ENCODE measurements at places on chromosomes 11 and 22.

DNA sequence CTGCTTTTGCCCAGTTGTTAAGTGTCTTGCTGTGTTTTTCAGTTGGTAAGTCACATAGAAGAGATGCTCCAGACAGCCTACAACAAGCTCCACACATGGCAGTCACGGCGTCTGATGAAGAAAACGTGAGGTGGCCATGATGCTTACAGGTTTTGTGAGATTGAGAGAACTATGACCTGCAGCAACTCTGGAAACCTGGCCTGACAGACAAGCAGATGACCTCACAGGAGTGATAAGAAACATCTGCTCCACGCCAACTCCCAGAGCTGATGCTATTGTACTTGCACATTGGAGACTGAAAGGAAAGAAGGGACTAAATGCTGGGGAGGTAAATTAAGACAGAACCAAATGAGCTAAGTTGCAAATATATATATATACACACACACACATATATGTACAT lies 28.6 kb upstream of the LDHA start:
- no peak for DNase-seq

DNA sequence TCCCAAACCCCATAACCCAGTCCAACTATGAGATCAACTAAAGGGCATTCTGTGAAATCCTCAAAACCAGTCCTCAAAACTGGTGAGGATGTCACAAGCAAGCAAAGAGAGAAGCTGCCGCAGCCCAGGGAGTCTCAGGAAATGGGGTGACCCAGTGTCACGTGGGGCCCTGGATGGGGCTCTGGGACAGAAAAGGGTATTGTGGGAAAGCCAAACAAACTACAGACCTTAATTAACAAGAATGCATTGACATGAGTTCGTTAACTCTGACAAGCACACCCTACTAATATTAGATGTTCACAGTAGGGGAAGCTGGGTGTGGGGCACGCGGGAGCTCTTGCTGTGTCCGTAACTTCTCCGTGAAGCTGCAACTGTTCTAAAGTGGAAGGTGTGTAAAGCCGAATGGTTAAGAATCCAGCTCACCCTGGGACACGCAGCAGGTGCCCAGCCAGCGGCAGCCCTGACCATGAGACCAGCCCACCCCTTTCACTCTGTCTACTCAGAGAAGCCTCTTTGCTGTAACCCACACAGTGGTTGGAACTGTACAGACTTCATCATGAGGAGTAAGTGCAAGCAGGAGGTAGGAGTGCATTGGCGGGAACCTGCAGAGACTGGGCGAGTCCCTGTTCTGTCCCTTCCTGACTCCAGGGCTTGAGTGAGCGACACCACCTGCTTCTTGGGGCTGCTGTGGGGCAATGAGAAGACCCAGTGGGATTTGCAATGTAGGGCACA lies 17.9 kb downstream of the LINC01488 start:
- no peak for DNase-seq

GRCh38 chr22:38034884-38035529 lies 22.2 kb upstream of the PICK1 start:
- DNase-seq, result no peak

DNA sequence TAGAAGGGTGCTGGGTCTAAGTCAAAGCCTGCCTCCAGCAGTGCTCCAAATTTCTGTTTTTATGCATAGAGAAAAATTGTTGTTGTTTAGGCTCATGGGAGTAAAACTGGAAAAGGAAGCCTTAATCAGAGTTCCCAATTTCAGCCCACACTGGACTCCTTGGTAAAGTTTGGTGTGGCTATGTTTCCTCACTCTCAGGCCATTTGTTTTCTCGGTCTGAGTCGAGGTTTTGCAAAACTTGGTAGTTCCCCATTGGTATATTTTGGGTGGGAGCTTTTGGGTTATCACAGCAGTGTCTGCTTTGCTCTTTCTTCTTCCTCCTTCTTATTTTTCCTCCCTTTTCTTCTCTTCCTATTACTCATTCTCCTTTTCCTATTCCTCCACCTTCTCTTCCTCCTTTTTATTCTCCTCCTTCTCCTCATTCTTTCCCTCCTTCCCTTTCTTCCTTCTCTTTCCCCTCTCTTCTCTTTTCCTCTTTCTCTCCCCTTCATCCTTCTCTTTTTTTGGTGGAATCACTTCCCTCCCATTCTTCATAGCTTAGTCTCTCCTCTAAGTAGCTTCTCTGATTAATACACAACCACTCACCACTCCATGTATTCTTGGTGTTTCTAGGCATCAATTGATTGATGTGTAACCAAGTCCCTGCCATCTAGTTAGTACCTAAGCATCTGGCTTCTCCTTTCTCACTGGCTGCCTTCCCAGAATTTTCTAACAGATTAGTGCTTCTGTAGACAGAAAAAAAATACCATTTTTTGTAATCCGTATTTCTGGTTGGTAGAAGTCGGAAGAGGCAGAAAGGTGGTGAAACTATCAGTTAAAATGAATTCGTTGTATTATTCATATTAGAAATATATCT lies 10.1 kb downstream of the SLC5A1 start:
- no peak for DNase-seq

DNA sequence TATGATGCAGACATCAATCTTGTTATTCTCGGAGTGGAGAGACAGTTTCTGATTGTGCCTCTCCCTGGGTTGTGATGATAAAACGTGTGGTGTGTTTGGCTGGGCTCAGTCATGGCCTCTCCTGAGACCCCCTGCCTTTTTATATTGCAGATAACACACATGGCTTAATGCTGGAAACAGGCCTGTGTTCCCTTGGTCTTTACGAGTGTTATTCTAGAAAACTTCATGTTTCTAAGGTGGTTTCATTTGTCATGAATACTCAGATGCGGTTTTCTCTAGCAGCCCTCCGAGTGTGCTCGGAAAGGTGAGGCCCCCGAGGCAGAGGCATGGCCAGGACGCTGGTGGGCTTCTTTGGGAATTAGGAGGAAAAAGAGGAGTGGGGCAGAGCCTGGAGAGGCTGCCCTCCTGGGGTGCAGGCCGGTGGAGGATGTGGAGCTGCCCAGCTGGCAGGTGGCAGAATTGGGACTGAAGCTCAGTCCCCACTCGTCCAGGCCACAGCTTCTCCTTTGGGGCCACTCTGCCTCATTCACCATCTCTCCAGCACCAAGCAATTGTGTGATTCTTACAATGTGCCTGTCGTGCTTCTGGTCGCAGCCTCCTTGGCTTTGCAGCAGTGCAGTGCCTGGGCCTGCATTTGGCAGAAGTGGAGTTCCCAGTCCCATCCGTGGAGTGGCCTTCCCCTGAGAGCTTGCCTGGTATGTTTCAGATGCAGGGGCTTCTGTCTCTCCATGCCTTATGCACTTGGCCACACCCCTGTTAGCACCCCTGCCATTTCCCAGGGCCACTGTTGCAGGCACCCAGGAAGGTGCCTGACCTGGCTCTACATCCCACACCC lies 309.6 kb downstream of the TBC1D22A start:
- DNase-seq, result no peak

DNA sequence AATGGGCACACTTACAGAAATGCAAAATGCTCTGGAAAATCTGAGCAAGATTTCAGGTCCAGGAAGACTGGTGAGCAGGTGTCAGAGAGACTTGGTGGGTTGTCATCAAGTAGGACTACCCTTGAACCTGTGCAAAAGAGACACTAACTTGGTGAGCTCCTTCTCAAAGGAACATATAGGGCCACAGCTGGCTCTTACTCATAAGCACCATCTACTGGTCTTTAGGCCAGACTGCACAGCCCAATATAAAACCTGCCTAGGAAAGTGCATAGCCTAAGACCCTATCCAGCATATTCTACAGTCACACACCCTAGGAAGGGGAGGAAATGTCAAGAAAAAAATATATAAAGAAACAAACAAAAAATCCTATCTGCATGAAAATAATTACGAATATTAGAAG lies 18.2 kb upstream of the OR10W1 start:
- DNase-seq, result peak; percentile 41

GRCh38 chr11:48037709-48038468 lies 57.5 kb downstream of the PTPRJ start:
- DNase-seq, result peak; percentile 75

DNA sequence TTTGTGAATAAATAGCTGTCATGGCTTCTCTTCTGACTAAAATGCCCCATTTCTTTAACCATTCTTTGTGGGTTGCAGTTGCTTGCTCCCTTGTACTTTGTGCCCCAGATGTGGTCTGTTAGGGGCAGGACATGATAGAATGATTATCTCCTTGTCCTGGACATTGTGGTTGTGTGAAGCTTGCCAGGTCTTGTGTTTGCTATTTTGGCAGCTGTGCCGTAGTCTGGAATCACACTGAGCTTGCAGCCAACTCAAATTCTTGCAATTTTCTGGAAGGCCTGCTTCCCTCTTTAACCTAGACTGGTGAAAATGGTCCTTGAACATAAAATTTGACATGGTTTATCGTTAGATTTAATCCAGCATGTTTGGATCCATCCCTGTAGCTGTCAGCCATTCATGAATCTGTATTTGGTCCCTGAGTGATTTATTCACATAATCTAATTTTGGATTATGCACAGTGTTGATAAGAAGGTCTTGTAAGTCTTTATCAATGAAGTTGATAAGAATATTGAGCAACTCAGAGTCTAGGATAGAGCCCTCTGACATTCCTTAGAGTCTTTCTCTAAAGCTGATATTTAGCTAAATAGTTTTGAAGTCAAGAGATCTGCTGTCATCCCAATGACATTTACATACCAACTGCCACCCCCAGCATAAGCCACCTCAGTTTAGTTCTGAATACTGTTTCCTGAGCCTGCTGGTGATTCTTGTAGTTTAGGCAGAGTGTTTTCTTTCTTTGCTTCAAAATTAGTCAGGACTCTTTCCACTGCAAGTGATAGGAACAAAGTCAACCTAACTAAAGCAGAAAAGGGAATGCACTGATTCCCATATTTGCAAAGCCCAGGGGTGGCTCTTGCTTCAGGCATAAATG lies 9.8 kb downstream of the SPON1 start:
- no peak for DNase-seq

GRCh38 chr11:83706566-83706965 lies 420.4 kb upstream of the CCDC90B start:
- DNase-seq, result no peak

DNA sequence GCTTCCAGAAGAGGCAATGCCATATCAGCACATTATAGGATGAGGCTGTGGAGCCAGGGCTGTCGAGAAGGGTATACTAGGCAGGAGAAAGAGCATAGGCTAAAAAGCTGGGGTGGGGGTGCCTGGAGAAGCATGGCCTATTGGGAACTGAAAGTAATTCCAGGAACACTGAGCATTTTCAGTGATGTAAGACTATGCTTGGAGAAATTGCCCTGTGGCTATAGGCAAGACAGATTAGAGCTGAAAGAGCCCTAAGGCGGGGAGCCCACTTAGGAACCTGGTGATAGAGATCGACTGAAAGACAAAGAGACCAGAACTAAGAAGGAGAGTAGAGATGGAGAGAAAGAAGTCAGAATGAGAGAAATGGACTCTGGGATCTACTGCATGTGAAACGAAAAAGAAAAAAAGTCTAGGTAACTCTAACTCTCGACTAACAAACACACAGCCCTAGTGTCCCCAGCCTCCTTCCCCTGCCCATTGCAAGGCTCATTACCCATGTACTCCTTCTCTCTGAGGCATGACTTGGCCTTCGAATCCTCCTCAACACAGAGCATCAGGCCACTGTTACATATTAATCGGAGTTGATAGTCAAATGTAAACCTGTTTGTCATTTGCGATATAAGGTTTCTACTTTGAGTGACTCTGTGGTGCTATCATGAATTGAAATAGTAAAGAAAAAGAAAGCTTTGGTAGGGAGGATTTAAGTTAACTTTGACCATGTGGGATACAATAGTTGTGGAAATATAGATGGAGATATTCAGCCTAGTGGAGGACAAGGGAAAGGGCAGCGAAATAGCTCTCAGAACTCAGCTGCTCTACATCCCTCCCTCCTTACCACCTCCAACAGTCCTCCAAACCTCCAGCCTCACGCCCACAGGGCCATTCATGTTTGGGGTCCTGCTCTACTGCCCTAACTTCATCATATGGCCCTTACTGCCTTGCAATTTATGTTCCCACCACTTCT lies 52.3 kb upstream of the BMAL1 start:
- no peak for DNase-seq

DNA sequence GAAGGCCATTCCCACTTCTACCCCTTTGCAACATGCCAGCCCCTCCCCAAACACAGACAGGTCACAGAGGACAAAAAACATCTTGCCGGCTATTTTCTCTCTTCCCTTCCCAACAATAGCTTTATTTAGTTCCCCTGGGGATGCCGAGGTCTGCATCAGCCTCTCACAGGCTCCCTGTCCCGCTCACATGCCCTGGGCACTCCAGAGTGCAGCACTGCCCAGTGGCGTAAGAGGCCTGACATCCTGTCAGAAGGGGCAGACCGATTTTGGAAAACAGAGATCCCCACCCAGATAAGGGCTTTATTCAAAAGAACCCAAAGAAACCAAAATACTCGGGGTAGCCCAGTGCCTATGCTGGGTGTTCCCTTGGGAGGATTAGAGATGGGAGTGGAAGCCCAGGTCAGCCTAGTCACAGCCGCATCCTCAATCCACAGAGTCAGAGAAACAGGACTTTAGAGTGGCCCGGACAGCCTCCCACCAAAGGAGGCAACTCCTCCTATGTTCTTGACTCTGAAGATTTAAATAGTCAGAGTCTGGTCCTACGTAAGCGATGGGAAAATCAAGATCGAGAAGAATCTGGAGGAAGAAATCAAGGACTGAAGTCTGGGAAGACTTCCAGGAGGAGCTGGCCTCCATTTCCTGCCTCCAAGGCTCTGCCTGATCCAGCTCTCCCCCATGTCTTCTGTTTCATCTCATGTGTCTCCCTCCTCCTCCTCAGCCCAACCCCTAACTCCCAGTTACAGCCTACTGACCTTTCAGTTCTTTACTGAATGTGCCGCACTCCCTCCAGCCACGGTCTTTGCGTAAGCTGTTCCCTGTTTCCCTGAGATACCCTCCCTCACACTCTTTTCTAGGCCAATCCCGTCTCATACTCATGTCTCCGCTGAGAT lies 129.3 kb downstream of the FBXO7 start:
- no peak for DNase-seq

DNA sequence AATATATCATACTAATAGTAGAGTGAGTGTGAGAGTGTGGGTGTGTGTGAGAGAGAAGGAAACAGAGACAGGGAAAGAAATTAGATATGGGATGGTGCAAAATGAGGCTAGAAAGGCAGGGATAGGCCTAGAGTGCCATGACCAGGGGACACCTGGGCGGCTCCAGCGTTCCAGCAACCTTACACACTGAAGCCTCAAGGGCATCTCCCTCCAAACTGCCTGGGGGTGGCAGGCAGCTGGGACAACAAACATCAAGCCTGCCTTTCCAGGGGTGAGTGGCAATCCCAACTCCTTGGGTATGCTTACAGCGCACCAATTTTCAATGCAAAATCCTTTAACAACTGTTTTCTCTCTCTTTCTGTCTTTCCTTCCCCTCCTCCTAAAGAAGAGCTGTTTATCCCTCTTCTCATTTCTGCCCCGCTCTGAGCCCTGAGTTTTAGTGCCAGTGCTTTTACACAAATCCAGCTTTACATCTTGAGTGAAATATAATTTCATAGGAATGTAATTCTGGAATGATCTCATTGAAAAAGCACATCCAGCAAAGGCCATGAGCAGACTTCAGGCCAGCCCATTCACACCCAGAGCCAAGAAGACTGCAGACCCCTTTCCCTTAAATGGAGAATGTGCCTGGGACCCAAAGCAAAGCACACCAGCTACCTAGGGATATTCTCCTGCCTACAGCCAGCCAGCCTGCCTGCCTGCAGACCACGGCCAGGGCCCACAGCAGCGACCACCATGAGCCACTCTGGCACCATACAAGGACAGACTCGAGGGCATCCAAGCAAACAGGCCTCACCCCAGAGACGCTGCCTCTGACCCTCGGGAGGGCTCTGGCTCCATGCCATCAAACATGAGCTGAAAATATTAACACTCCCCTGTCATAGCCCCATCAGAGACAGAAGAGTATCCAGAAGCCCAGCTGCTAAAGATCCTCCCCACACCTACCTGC lies 90.3 kb downstream of the RPL27A start:
- no peak for DNase-seq

All from M059J (cell line).